ENCODE measurements at places on chromosomes 1 and 21.

DNA sequence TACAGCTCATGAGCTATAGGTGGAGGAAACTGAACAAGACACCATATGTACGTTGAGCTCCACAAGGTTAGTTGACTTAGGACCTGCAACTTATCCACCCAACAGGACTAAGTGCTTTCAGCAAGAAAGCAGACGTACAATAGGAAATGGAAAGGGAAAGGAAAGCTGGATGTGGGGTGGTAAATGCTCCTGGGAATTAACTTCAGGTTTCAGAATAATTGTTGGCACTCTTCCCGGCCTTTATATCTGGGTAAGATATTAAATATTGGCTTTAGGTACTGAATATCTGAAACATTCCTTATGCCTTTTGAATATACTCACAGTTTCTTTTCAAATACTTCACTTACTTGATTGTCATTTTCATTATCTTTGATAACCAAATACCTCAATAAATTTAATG is 36.3 kb downstream of the GLMN start:
- DNase-seq: no peak

DNA sequence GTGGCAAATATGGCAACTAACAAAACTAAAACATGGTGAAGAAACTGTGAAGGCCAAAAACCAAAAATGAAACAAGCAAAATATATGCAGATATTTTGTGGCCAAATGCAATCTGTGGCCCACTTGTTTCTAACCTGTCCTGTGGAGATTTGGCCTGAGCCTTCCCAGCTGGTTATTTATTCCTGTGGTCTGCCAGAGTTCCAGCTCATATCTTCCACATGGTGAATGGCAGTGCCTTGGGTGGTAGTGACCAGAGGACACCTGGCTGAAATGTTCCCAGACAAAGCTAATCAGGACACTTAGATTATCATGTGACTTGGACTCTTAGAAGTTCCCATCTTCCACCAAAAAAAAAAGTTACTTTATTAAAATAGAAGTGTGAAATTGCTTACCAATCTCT is 39.7 kb downstream of the RNASEL start:
- DNase-seq: no peak

GRCh38 chr1:242723044-242723716 is 198.7 kb upstream of the PLD5 start:
- no peak for DNase-seq

GRCh38 chr1:203197625-203198024 is 11.1 kb upstream of the CHI3L1 start:
- no peak for DNase-seq
